Naive thymus-derived CD4-positive, alpha-beta T cell (primary cell): ENCODE measurements at places on chromosomes 7 and 10.

DNA sequence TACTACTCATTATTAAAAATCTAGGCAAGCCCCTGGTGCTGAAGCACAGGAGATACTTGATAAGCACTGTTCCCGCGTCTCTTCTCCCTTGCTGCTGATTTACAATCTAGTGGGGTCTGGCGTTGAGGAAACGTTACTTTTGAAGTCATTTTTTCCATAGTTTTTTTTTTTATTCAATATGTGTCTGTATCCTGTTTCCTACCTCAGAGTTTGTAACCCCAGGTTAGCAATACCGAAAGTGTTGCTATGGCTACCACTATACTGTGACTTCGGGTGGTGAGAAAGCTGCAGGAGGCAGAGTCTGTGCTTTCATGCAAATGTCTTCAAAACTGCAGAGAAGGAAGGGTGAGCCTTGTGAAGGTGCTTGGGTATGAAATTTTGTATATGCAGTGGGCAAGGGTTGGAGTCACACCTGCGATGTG is 458.8 kb upstream of the GHITM start:
- no peak for DNase-seq

- no peak for DNase-seq
Measured at GRCh38 chr7:32147546-32148268, 77.5 kb upstream of the PDE1C start.

DNA sequence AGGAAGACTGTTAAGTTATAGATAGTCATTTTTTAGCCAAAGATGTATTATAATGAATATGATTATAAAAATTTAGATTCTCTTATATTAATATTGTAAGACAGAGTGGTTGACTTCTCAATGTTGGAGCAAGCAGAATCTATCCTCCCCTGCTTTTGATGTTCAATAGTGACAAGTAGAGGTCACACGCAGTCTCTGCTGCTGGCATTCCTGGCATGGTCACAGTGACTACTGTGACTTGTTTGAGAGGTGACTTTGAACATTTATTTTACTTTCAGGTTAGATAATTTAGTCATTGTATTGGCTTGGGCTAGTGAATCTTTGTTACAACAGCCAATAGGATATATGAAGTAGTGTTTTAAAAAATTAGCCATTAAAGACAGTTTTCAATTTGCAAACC is 13.7 kb upstream of the CD36 start:
- DNase-seq: no peak

GRCh38 chr10:10196701-10197100 is 821.0 kb upstream of the CELF2 start:
- DNase-seq: no peak

DNA sequence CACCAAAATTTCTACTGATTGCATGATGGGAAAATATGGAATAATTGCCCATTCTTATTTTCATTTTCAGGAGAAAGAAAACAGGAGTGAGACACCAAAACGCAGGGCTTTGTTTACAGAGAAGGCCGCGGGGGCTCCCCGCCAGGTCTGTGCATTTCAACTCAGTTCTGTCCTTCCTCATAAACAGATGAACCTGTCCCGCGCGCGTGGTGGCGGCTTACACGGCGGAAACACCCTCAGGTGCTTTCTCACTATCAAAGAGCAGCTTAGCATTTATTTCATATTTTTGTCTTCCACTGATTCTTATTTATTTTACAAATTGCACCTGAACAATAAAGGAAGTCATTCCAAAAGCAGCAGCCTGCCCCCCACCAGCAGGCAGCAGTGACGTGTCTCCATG is 579.4 kb downstream of the PTPRN2 start:
- DNase-seq: no peak

DNA sequence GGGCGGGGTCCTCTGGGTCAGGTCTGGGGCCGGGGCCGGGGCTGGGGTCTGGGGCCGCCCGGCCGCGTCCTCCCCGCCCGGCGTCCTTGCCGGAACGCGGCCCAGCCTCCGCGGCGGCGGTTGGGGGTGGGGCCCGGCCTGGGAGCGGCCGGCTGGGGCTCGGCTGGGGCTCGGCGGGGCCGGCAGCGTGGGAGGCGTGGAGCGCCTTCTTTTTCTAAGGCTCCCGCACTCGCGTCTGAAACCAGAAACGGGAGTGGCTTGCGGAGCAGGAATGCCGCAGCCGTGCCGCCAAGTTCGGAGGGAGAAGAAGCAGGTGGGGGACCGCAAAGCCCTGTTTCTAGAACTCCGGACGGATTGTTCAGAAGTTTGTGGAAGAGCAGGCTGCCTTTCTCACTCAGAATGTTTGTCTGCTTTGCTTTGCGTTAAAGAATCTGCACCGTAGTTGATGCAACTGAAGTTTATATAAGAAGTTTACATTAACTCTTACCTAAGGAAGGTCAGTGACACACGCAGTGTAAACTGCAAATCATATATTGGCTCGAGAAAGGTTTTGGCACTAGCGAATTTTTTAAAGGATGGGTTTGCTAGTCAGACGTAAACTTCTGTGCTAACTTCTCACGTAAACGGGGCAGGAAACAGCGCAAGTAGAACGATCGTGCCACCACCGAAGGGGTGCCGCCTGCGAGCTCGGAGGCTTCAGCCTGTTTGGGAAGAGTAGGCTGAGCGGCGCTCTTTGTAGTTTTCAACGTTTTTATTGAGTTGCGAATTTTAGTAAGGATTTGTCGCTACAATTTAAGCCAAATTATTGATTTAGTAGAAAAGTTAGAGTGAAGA is 729 bp downstream of the DNAJB6 start:
- DNase-seq: peak; percentile 88

DNA sequence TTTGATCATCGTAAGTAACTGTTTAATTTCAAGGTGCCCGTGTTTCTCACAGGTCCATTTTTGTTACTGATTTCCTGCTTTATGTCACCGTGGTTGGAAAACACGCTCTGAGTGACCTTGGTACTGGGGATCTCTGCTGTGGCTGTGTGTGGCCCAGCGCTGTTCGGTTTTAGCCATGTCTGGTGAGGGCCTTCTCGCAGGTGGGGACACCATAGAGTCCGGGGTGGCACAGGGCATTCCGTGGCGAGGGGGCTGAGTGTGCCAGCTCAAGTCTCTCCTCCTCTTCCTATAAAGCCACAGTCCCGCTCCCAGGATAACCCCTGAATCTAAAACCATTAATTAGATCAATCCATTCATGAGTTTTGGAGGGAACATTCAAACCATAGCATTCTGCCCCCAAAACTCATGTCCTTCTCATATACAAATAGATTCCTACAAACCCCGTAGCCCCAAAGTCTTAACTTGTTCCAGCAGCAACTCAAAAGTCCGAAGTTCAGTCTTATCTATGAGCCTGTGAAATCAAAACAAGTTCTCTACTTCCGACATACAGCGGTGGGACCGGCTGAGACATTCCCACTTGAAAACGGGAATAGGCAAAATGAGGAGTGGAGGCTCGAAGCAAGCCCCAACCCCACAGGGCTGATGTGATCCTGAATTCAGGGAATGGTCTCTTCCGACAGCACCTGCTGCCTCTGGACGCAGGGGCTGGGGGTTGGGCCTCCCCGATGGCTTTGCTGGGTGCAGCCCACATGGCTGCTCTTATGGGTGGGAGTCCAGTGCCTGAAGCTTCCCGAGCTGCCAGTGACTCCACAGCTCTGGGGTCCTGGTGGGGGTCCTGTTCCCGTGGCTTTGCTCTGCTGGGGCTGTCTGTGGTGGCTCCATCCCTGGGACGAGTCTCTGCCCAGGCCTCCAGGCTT is 55.0 kb upstream of the NKX6-2 start:
- no peak for DNase-seq
